ENCODE measurements at places on chromosomes 4 and X. TPM values are rescaled to one million over a fixed set of nuclear protein-coding genes. Genes with fewer than 3 reads are reported as not detected.

DCLK2 gene
- total RNA-seq: 145 TPM

CLDN22 gene
- not detected for total RNA-seq

TMEM31 gene
- not detected for total RNA-seq

TCEAL7 gene
- 48.6 TPM for total RNA-seq

PAGE3 gene
- not detected for total RNA-seq

VGLL1 gene
- not detected for total RNA-seq

RIBC1 gene
- 1.7 TPM for total RNA-seq

TRIML1 gene
- total RNA-seq: not detected

PCDH10 gene
- total RNA-seq: 29.9 TPM

GPRIN3 gene
- total RNA-seq: 36.8 TPM

BEND2 gene
- not detected for total RNA-seq

ODAPH gene
- not detected for total RNA-seq

NKX3-2 gene
- total RNA-seq: 0.18 TPM

EGFL6 gene
- 2.8 TPM for total RNA-seq

COL25A1 gene
- total RNA-seq: 21.9 TPM

SSX2 gene
- not detected for total RNA-seq

GAB1 gene
- 65.7 TPM for total RNA-seq

MAD2L1 gene
- 12.0 TPM for total RNA-seq
